ENCODE measurements at places on chromosomes 3 and 15. TPM values are rescaled to one million over a fixed set of nuclear protein-coding genes. Genes with fewer than 3 reads are reported as not detected.

DNA sequence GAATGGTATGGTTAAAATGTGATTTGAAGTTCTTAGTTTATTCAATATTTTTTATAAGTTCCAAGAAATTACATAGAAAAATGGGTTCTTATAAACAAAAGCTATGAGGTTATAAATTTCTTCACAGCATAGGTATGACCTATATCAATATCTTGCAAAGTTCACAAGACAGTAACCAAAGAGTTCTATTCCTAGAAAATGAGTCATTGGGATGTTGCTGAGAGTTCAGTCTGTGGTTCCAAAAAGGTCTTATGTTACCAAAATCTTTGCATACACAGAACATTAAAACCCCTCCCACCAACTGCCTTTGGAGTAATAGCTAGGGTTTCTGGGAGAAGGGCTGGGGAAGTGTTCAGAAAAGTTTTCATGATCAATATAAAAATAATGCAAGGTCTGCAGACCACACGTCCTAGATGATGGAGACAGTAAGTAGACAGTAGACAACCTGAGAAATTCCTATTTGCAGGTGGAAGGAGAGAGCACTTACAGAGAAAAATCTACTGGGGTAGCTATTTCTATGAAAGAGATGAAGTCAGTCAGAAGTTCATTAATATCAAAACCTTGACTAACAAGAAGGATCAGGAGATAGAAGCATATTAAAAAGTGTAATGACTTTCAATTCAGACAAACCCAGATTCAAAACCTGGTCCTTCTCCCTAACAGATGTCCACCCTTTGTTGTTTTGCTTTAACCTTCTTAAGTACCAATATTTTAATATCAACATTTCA is 279.3 kb downstream of the KCNH8 start:
- H3K27ac ChIP-seq: no peak overlapping the region
- H3K27me3 ChIP-seq: no peaks in the 10 kb centered on the region
- H3K4me3 ChIP-seq: no peak overlapping the region
- no peaks in the 10 kb centered on the region for H3K4me1 ChIP-seq
- no peak for DNase-seq
- no peaks in the 10 kb centered on the region for H3K36me3 ChIP-seq

GRCh38 chr3:19688767-19689166 is 245.2 kb downstream of the EFHB start:
- no peaks in the 10 kb centered on the region for H3K4me1 ChIP-seq
- H3K27ac ChIP-seq: no peak overlapping the region
- H3K27me3 ChIP-seq: no peaks in the 10 kb centered on the region
- H3K36me3 ChIP-seq: no peaks in the 10 kb centered on the region
- no peak for DNase-seq

Gene MUC20
- 0.14 TPM for polyA plus RNA-seq

Gene ZNF80
- polyA plus RNA-seq: 5.1 TPM

- H3K4me3 ChIP-seq: no peak overlapping the region
- no peaks in the 10 kb centered on the region for H3K27me3 ChIP-seq
- no peak overlapping the region for H3K27ac ChIP-seq
- H3K36me3 ChIP-seq: no peaks in the 10 kb centered on the region
- no peak for DNase-seq
- H3K4me1 ChIP-seq: no peaks in the 10 kb centered on the region
Observed at GRCh38 chr15:70867911-70868467, 14.0 kb upstream of the LARP6 start.

GRCh38 chr3:66433522-66433782 is 67.4 kb downstream of the LRIG1 start:
- no peak overlapping the region for H3K4me3 ChIP-seq
- H3K4me1 ChIP-seq: peaks cover 9% of the 10 kb centered on the region
